ENCODE measurements at places on chromosomes 5 and 9.

DNA sequence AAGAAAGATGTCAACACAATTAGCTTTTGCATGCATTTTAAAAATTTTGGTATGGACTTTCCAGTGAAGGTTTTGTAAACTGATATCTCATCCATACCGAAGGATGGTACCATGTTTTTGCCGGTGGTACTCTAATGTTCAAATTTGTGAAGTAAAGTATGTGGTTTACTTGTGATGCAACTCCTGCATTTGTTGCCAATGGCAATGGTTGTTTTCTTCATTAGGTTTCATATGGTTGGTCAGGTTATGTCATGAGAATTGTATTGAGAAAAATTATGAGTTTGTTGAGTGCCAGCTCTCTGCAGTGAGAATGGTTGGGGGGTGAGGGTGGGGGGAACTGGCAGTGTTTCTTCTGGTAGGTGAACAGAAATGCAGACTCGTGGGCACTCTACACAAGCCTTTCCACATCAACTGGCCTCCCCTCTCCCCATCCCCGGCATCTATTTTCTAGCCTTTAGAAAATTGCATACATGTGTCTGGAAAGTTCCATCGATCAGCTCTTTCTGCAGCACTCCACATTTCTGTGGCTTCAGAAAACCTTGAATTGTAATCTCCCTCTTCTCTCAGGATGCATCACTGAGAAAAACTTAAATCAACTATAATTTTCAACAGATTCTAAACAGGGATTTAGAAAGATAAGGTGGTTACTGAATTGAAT, 107.7 kb downstream of the PDE4D start:
- no peak for DNase-seq

GRCh38 chr5:54484219-54484894, 28.9 kb downstream of the HSPB3 start:
- no peak for DNase-seq

GRCh38 chr5:139579-140442, 47.8 kb downstream of the PLEKHG4B start:
- DNase-seq = no peak

DNA sequence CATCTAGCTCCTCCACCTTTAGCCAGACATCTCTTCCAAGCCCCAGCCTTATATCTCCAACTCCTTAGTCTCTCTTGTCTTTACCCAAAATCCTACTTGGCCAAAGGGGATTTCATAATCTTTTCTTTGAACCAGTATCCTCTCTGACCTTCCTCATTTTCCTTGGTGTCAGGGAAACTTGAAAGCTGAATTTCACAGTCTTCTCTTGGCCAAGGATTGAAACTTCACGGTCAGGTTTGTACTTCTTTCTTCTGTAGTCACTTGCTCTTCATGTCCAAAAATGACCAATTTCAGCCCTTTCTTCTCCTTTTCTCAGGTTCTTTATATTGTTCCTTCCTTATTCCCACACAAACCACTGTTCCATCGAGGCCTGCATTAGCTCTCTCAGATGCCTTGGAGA, 473.7 kb upstream of the KLF4 start:
- no peak for DNase-seq

- no peak for DNase-seq
These were observed 57.2 kb upstream of the RNF130 start for GRCh38 chr5:180128671-180129261.

GRCh38 chr9:35042081-35042604, 30.3 kb downstream of the VCP start:
- no peak for DNase-seq

GRCh38 chr5:121525706-121526105, 326.0 kb upstream of the FTMT start:
- no peak for DNase-seq

GRCh38 chr5:39433848-39434247, 9.1 kb upstream of the DAB2 start:
- no peak for DNase-seq

All from activated naive CD4-positive, alpha-beta T cell treated with anti-CD3 and anti-CD28 coated beads, Interleukin-2, amount 50 U/mL, for 72 hours (primary cell).